ENCODE measurements at places on chromosomes 5 and 9. TPM values are rescaled to one million over a fixed set of nuclear protein-coding genes. Genes with fewer than 3 reads are reported as not detected.

DNA sequence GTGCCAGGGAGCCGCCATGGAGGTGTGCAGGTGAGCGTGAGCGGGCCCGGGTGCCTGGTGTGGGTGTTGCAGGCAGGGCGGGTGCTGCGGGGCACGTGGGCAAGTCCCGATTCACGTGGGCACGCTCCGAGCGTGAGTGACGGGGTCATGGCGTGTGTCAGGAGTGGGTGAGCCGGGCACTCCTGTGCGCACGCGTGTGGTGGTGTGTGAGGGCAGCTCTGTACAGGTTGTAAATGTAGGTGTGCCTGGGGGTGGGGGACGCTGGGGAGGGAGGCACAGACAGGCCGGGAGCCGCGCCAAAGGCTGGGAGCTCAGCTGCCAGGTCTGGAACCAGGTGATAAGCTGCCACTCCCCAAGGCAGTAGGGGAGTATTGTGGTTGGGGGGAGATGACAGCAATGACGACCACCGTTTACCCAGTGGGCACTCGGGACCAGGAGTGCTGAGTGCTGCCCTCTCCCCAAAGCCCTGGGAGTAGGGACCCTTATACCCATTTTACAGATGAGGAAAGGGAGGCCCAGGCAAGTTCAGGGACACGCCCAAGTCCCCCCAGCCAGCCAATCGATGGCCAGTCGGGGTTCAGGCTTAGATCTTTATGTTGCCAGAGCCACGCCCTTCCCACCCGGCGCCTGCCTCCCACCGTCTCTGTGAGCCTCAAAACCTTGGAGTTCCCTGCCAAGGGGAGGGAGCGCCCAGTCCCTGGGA is 9.6 kb downstream of the NCS1 start:
- no peaks in the 10 kb centered on the region for H3K27me3 ChIP-seq
- peaks cover 20% of the 10 kb centered on the region for H3K4me1 ChIP-seq
- DNase-seq, result no peak
- H3K4me3 ChIP-seq, result no peak overlapping the region

GRCh38 chr5:91643797-91644196 is 260.7 kb upstream of the ARRDC3 start:
- H3K27ac ChIP-seq, result no peak overlapping the region
- peaks cover 3% of the 10 kb centered on the region for H3K27me3 ChIP-seq
- H3K4me1 ChIP-seq, result no peaks in the 10 kb centered on the region
- no peak overlapping the region for H3K4me3 ChIP-seq
- peak; percentile 25 for DNase-seq

DNA sequence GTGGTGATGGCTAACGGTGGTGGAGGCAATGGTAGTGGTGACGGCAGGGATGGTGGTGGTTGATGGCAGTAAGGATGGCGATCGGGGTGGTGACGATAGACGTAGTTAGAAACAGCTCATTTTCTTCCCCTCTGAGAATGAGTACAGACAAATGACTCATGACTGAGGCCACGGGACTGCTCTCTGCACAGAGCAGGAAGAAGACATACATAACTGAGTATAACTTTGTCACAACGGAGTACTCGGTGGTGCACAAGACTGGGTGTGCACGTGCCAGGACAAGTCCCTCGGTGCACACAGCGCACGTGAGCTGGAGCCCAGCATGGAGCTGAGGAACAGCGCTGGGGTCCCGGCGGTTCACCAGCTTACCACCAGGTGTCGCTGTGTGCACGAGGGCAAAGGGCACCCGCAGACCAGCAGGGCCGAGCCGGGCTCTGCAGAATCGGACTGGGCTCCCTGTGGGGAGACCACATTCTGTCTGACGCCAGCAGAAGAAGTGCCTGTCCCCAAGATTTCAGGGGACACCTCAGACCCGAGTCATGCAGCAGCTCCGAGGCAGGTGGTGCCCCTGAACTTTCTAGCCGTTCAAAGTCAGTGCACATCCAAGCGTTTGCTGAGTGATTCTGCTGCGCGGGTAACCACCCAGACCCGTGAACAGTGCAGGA is 188.6 kb downstream of the FSTL4 start:
- DNase-seq, result peak; percentile 73
- H3K4me3 ChIP-seq, result no peak overlapping the region
- H3K27me3 ChIP-seq, result peaks cover 3% of the 10 kb centered on the region
- H3K27ac ChIP-seq, result no peak overlapping the region

- no peaks in the 10 kb centered on the region for H3K27me3 ChIP-seq
- H3K27ac ChIP-seq, result no peak overlapping the region
- no peaks in the 10 kb centered on the region for H3K36me3 ChIP-seq
Observed at GRCh38 chr5:9920697-9921096, 290.5 kb upstream of the TAS2R1 start.

Gene FOXD4L5
- not detected for polyA plus RNA-seq

Gene SLC25A2
- not detected for polyA plus RNA-seq

Gene RETREG1
- 1.1 TPM for polyA plus RNA-seq

Gene DBN1
- 160 TPM for polyA plus RNA-seq

Gene DMRT2
- not detected for polyA plus RNA-seq

Measured in GM23248 (cell line).